ENCODE measurements at places on chromosomes 6 and 20. TPM values are rescaled to one million over a fixed set of nuclear protein-coding genes. Genes with fewer than 3 reads are reported as not detected.

The MOCS3 gene
- total RNA-seq: 3.8 TPM

The CALHM4 gene
- total RNA-seq: not detected

The EYA4 gene
- not detected for total RNA-seq

The IER3 gene
- 221 TPM for total RNA-seq

The POM121L2 gene
- total RNA-seq: not detected

GRCh38 chr6:155994086-155994485, 538.4 kb upstream of the NOX3 start:
- no peak overlapping the region for H3K27ac ChIP-seq
- H3K36me3 ChIP-seq: no peaks in the 10 kb centered on the region
- H3K27me3 ChIP-seq: no peaks in the 10 kb centered on the region
- H3K4me3 ChIP-seq: no peak overlapping the region

GRCh38 chr20:14343491-14344065, 6.2 kb upstream of the FLRT3 start:
- H3K4me3 ChIP-seq: no peak overlapping the region
- H3K27me3 ChIP-seq: no peaks in the 10 kb centered on the region
- H3K4me1 ChIP-seq: no peaks in the 10 kb centered on the region
- H3K36me3 ChIP-seq: no peaks in the 10 kb centered on the region

DNA sequence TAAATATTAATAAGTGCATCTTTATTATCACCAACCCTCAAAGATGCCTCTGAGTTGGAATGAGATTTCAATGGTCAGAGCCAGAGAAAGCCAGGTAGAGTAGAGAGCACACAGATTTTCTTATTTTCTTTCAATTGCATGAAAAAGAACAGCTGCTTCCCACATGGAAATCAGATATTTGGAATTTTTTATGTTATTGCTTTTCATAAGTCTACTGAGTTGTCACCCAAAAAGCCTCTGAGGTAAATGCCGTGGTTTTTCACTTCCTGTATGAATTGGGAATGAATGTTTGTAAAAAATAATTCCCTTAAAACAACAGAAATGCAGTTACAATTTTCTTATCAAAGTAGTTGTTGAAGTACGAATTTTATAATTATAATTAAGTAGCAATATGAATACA, 563.1 kb downstream of the RFPL4B start:
- no peaks in the 10 kb centered on the region for H3K4me1 ChIP-seq
- no peaks in the 10 kb centered on the region for H3K36me3 ChIP-seq
- no peaks in the 10 kb centered on the region for H3K27me3 ChIP-seq
- no peak for DNase-seq
- H3K27ac ChIP-seq: no peak overlapping the region

- H3K27me3 ChIP-seq: peaks cover 47% of the 10 kb centered on the region
- H3K4me1 ChIP-seq: peaks cover 9% of the 10 kb centered on the region
- H3K4me3 ChIP-seq: no peak overlapping the region
- H3K36me3 ChIP-seq: no peaks in the 10 kb centered on the region
- DNase-seq: peak; percentile 22
Measured at GRCh38 chr6:84763003-84763885, 1.2 kb downstream of the TBX18 start.

DNA sequence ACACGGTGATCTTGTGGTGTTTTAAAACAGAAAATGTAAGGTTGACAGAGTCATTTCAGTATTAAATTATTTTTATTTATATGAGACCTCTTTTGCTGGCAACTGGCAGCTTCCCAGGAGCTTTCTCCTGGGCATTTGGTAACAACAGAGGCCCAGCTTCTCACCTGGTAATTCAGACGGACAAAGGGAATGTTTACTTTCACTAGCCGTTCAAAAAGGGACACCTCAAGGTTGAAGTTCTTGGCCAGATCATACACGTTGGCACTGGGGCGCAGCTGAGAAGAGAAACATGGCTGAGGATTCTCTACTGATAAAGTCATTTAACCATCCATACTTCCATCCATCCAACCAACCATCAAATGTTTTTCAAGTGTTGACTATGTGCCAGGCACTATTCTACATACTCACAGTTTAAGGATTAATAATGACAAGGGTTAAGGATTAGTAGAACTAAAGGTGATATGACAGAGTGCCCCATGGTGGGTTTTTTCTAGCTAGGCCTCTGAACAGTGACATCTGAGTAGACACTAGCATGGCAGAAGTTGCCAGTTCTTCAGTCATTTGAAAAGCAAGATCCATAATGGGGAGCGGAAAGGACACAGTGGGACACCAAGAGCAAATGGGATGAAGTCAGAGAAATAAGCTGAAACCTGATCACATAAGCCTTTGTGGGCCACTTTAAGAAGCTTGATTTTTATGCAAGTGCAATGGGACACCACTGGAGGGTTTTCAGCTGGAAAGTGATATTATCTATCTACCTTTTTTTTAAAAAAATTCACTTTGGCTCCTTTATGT, 25.1 kb downstream of the ZNFX1 start:
- no peaks in the 10 kb centered on the region for H3K4me1 ChIP-seq
- no peaks in the 10 kb centered on the region for H3K27me3 ChIP-seq
- H3K36me3 ChIP-seq: peaks cover 72% of the 10 kb centered on the region
- no peak overlapping the region for H3K4me3 ChIP-seq
- H3K27ac ChIP-seq: no peak overlapping the region
- no peak for DNase-seq

DNA sequence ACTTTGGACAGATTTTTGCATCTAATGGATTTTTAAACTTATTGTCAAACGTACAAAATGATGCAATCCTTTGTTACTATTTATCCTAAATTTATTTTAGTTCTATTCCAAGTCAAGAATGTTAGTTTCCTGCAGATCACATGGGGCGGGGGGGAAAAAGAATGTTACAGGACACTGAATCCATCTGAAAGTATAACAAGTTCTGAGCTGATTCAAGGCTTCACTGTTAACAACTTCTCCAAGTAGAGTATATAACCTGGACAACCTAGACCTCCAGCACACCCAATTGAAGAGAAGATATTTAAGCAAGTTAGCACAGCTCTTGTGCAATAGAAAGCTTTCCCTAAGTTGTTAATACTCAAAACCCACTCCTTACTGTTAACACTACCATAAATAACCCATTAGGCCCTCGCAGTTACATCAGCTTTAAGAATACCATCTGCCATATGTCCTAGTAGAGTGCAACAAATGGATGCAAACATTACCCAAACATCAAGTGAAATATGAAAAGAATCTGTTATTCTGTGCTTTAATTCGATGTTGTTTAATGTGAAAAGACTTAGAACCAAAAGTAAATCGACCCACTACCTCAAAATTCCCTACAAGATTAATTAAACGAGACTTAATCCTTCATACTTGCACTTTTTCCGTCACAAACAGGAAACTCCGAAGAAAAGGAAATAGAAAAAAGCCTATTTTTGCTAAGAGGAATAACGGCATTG, 1.3 kb downstream of the SEC63 start:
- peak overlapping the region; percentile 100 for H3K4me3 ChIP-seq
- H3K27ac ChIP-seq: peak overlapping the region; percentile 99
- H3K36me3 ChIP-seq: peaks cover 30% of the 10 kb centered on the region
- peaks cover 2% of the 10 kb centered on the region for H3K27me3 ChIP-seq
- DNase-seq: no peak

DNA sequence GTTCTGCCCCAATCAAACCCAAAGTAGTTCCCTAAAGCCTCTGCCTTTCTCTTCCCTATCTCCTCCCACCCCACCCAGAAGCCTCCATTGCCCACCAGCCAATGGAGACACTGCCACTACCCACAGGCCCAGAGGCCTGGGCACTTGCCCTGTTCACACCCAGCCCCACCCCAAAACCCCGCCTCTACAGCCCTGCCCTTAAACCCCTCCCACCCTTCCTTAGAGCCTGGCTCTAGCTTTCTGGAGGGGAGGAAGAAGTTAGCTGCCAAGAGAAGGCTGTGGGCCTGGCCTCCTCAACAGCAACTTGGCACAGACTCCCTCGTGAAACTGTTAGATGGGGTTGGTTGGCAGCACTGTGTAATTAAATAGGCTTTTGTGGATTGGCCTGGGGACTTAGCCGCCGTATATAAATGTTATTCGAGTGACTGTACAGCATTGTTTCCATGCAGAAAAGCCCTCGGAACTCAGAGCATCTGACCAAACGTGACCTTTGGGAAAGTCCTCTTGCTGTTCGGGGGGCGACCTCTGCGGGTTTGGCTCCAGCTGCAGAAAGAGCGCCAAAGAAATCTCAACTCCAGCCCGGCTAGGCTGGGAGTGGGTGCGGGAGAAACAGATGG, 31.4 kb downstream of the COL11A2 start:
- H3K4me3 ChIP-seq: no peak overlapping the region
- H3K27ac ChIP-seq: no peak overlapping the region
- DNase-seq: no peak
- H3K36me3 ChIP-seq: no peaks in the 10 kb centered on the region
- H3K27me3 ChIP-seq: peaks cover 5% of the 10 kb centered on the region
- H3K4me1 ChIP-seq: peaks cover 10% of the 10 kb centered on the region

- no peak for DNase-seq
- H3K36me3 ChIP-seq: no peaks in the 10 kb centered on the region
- no peaks in the 10 kb centered on the region for H3K27me3 ChIP-seq
- peaks cover 47% of the 10 kb centered on the region for H3K4me1 ChIP-seq
- H3K27ac ChIP-seq: no peak overlapping the region
Measured at GRCh38 chr6:139536751-139537617, 162.5 kb upstream of the CITED2 start.

- peaks cover 81% of the 10 kb centered on the region for H3K36me3 ChIP-seq
- peak overlapping the region; percentile 76 for H3K27ac ChIP-seq
- no peak overlapping the region for H3K4me3 ChIP-seq
Measured at GRCh38 chr6:106547601-106548453, 81.5 kb downstream of the RTN4IP1 start.

DNA sequence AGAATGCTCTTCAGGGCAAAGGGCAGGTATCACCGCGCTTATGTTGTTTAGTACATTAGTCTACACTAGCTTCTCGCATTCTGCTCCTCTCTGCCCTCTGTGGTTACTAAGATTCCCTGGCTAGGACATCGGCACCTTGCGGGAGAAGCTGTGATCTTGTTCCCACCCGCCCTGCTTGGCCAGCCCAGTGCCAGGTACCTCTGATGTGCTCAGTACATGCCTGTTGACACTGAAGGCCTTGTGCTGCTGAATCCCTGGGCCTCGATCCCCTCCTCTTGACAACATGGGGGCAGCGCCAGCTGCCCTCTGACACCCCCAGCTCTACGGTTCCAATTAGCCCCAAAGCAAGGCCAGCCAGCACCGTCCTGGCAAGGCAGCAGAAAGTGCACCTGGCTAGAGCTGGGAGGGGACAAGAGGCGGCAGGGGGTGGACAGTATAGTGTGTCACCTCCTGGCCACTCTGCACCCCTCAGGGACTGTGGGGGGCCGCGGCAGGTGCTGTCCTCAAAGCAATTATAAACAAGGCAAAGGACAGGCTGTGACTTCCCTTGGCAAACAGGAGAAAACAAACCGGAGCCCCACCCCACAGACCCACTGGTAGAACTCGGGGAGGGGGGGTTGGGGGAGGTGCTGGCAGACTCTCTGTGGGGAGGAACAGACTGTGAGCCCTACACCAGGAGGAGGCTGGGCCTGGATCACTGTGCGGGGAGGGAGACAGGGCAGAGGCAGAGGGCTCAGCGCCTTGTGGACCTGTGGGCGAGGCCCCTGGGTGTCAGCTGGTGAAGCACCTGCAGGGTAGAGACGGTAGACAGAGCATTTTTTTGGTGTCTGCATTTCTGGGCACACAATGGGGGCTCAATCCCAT, 7.1 kb downstream of the TFEB start:
- H3K4me1 ChIP-seq: peaks cover 31% of the 10 kb centered on the region
- no peaks in the 10 kb centered on the region for H3K36me3 ChIP-seq
- no peak overlapping the region for H3K4me3 ChIP-seq
- no peak for DNase-seq
- H3K27me3 ChIP-seq: no peaks in the 10 kb centered on the region

GRCh38 chr6:119521251-119521650, 171.7 kb upstream of the MAN1A1 start:
- no peaks in the 10 kb centered on the region for H3K4me1 ChIP-seq
- no peaks in the 10 kb centered on the region for H3K36me3 ChIP-seq
- DNase-seq: no peak

- no peaks in the 10 kb centered on the region for H3K36me3 ChIP-seq
- H3K4me3 ChIP-seq: no peak overlapping the region
- no peak overlapping the region for H3K27ac ChIP-seq
Measured at GRCh38 chr6:34743625-34744293, 13.5 kb upstream of the SNRPC start.

DNA sequence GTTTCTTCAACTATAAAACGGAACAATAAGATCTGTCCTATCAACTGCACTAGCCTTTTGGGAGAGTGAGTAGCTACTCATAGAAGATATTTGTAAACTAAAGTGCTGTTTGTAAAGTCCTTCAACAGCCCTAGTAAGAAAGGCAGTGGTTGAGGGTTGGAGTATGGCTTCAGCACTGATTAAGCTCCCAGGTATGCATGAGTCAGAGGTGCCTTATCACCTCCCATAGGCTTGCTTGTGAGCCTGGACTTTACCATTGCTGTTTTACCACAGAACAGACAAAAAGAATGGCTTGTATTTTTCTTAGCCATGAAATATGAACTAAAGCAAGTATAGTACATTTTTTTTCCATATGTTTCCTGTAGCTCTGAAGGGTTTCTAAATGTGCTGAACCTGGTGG, 44.1 kb downstream of the SAMD3 start:
- no peak overlapping the region for H3K4me3 ChIP-seq
- no peak overlapping the region for H3K27ac ChIP-seq
- peaks cover 21% of the 10 kb centered on the region for H3K4me1 ChIP-seq

GRCh38 chr6:7543789-7544424, 2.4 kb downstream of the DSP start:
- H3K36me3 ChIP-seq: no peaks in the 10 kb centered on the region
- H3K4me3 ChIP-seq: no peak overlapping the region
- H3K27me3 ChIP-seq: peaks cover 51% of the 10 kb centered on the region
- H3K4me1 ChIP-seq: peaks cover 11% of the 10 kb centered on the region
- no peak overlapping the region for H3K27ac ChIP-seq

DNA sequence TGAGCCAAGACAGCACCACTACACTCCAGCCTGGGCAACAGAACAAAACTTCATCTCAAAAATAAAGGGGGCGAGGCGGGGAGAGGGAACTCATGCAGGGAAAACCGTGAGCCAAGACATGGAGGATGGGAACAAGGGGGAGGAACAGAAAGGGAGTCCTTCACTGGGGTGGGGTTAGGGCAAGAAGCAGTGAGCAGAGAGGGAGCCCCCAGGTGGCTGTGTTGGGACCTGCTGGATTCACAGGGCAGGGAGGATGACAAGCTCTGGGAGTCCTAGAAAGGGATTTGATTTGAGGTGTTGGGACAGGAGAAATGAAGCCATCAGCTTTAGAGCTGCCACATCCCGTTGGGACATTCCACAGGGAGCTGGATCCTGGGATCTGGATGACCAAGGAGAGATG, 90.6 kb upstream of the TOP1 start:
- no peak overlapping the region for H3K27ac ChIP-seq
- peak; percentile 29 for DNase-seq
- no peaks in the 10 kb centered on the region for H3K36me3 ChIP-seq
- H3K27me3 ChIP-seq: no peaks in the 10 kb centered on the region

DNA sequence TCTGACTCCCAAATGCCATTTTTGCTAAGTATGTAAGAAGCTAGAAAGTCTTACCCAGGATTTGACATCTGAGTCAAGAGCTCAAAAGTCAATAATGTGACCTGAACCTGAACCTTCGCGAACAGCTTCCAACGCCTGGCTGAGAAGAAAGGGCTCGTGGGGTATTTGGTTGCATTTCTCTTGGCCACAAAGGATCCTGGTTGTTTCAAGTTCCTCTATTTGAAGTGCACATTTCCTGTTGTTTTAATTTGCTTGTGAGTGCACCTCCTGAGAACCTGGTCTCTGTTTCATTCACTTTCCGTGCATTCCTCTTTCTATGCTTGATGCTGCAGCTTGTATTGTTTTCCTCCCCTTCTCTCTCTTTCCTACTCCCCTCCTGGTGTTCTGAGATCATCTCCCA, 212.5 kb downstream of the FOXA2 start:
- no peaks in the 10 kb centered on the region for H3K27me3 ChIP-seq
- no peak overlapping the region for H3K4me3 ChIP-seq
- no peaks in the 10 kb centered on the region for H3K36me3 ChIP-seq
- H3K27ac ChIP-seq: no peak overlapping the region
- peaks cover 17% of the 10 kb centered on the region for H3K4me1 ChIP-seq
- DNase-seq: no peak

Measured in activated CD4-positive, alpha-beta T cell treated with anti-CD3 and anti-CD28 coated beads for 36 hours (primary cell).